ENCODE measurements at places on chromosomes 7 and 10. TPM values are rescaled to one million over a fixed set of nuclear protein-coding genes. Genes with fewer than 3 reads are reported as not detected.

GRCh38 chr10:3887885-3888476, 103.0 kb upstream of the KLF6 start:
- peak; percentile 28 for DNase-seq

- no peak for DNase-seq
These were observed 162.9 kb upstream of the SMIM30 start for GRCh38 chr7:113281223-113281622.

GRCh38 chr10:66187053-66187733, 738.6 kb upstream of the LRRTM3 start:
- peak; percentile 48 for DNase-seq

GRCh38 chr7:1513657-1514095, 9.5 kb upstream of the INTS1 start:
- DNase-seq: no peak

GRCh38 chr7:143314127-143314526, 1.8 kb upstream of the CLCN1 start:
- DNase-seq: no peak

DNA sequence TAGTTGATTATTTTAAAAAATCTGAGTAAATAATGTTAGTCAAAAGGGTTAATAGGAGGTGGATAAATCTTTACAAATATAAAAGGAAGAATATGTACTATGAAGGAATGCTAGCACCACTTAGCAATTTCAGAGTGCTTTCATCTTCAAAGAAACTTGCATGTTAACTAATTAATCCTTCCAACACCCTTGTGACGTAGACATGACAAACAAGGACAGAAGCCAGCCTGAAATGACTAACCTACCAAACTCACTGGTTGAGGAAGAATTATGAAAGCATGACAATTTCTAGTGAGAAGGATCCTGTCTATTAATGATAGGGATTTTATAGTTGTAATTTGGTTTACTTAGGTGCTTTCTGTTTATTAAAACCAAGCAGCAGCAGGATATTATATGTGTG, 468.0 kb upstream of the FZD8 start:
- DNase-seq: no peak

GRCh38 chr10:11617233-11617632, 5.8 kb upstream of the USP6NL start:
- no peak for DNase-seq

- DNase-seq: no peak
These were observed at the start of gene DRGX for GRCh38 chr10:49395741-49396665. TSS of gene DRGX (minus strand) at chr10:49396089. CDS start at chr10:49395440, 649 bp downstream.

- DNase-seq: no peak
These were observed 137.5 kb upstream of the MKLN1 start for GRCh38 chr7:131190146-131190545.

Gene UCMA
- total RNA-seq: not detected

Gene PDE6C
- not detected for total RNA-seq

Gene NOS3
- total RNA-seq: 0.29 TPM
